ENCODE measurements at places on chromosomes 6 and 20.

GRCh38 chr6:170018936-170019817, 267.8 kb downstream of the ERMARD start:
- DNase-seq = no peak

DNA sequence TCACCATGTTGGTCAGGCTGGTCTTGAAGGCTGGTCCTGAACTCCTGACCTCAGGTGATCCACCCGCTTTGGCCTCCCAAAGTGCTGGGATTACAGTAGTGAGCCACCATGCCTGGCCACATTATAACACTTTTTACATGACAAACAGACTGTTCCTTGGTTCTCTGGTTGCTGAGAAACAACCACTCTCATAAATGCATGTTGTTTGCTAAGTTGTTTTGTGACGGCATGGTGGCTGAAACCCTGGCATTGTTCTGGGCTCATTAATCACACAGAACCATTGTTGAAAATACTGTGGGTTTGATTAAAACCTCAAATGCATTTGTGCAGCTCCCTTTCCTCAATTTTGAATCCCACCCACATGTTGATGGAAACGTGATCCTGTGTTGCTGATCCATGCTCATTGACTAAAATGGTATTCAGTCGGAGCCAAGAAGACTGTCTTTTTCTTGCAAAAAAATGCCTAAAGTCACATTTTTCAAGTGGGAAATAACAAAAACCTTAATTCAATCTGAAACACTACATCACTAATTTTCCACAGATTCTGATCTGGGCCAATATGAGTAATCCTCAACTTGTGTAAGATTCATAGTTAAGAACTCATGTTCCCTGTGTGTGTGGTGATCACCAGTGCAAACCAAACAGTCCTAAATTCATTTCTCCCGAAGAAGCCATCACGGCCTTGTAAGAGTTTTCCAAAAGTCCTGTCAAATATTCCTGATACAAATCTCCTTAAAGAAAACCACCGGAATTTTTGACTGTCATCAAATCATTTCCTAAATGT, 132.8 kb downstream of the FNDC1 start:
- DNase-seq = no peak

GRCh38 chr20:51326201-51326819, 216.2 kb downstream of the NFATC2 start:
- no peak for DNase-seq

DNA sequence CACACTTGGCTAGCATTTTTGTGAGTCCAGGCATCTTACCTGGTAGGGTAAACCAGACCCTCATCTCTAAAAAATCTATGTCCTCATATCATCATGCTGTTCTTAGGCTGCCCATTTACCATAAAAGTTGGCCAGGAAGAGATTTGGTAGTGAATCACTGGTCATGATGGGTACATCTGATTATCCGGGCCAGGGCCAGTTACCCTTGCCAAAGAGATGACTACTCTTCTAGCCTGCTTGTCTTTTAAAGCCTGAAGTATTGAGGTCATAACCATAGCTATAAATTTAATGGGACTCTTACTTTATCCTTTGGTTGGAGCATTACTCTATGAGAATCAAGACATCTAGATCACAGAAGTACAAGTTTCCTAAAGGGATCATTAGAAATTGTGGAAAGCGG, 276.8 kb downstream of the TENT5A start:
- DNase-seq = no peak

GRCh38 chr6:3882866-3883265, 33.7 kb downstream of the FAM50B start:
- DNase-seq = no peak

- no peak for DNase-seq
Observed at GRCh38 chr6:57108691-57109090, 18.7 kb downstream of the ZNF451 start.

- DNase-seq = no peak
Observed at GRCh38 chr6:53922539-53922981, 127.8 kb downstream of the LRRC1 start.

DNA sequence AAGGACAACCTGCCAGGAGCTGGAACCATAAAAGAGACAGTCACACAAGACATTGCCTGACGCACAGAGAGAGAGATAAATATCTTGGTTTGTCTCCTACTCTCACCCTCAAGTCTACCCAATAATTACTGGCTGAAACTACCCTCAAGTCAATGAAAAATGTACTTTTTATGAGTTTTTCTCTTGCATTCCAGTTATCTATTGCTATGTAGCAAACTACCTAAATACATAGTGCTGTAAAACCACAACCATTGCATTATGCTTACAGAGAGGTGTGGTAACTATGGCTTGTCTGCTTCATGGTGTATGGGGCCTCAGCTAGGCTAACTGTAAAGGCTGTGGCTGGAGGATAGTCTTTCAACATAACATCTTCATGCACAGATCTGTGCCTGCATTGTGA, 247.8 kb downstream of the HAO1 start:
- DNase-seq = no peak

- no peak for DNase-seq
Observed at GRCh38 chr6:169899481-169900145, 148.2 kb downstream of the ERMARD start.

GRCh38 chr6:147755999-147756398, 247.5 kb downstream of the SAMD5 start:
- no peak for DNase-seq

GRCh38 chr20:52236292-52236691, 44.7 kb upstream of the ZFP64 start:
- no peak for DNase-seq

GRCh38 chr6:67642582-67642981, 992.5 kb upstream of the ADGRB3 start:
- DNase-seq = no peak

DNA sequence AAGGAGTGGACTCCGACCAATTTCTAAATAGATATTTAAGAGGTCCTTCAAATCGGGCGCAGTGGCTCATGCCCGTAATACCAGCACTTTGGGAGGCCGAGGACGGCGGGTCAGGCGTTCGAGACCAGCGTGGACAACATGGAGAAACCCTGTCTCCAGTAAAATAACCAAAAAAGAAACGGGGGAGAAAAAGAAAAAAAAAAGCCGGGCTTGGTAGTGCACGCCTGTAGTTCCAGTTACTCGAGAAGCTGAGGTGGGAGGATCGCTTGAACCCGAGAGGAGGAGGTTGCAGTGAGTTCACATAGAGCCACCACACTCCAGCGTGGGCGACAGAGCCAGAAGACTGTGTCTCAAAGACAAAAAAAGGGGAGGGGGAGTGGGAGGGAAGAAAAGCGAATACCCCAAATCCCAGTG, 53.3 kb upstream of the HFE start:
- no peak for DNase-seq

DNA sequence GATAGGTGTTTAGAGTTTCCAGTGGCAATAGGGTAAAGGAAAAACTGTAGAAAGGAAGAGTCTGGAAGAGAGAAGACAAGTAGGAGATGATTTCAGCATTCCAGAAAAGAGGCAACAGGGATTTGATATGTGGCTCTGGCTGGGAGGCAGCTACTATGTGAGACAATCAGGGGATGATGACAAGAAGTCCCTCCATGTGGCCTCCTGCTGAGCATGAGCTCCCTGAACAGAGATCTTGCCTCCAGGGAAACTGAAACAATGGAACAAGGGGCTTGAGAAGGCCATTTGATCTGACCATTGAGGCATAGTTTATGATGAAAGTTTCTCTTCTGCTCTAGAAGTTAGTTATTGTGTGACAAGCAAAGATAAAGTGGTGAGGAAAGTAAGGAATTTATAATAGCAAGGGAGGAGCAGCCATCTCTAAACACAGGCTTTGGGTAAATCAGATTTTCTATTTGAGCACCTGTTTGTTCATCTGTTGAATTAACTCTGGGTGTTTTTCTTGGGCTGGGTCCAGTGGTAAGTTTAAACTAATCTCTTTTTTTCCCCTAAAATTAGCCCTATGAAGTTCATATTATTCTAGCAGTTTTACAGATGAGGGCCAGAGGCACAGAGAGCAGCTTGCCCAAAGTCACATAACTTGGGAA, 3.0 kb upstream of the GPX5 start:
- DNase-seq = no peak

GRCh38 chr20:57198132-57199072, 68.0 kb downstream of the BMP7 start:
- DNase-seq = no peak

GRCh38 chr6:131948692-131949619, 2.2 kb downstream of the CCN2 start:
- no peak for DNase-seq

DNA sequence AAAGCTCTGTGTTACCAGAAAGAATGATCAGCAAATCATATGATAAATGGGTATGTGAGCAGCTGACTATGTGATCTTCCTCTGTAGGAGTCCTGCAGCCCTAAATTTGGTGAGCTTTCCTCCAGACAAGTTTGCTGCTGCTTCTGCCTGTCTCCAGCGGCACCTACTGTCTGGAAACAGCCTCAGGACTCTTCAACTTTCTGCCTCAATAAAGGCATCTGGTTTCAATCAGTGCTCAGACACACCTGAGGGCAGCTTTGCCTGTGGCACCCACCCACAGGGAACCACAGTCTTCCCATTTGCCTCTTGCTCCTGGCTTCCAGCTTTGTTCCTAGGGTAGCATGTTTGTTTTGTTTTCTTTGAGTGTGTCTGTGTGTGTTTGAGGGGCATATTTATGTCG, 727.9 kb upstream of the MAN1A1 start:
- no peak for DNase-seq

- DNase-seq = no peak
Observed at GRCh38 chr6:62775427-62776022, 435.7 kb upstream of the FKBP1C start.

DNA sequence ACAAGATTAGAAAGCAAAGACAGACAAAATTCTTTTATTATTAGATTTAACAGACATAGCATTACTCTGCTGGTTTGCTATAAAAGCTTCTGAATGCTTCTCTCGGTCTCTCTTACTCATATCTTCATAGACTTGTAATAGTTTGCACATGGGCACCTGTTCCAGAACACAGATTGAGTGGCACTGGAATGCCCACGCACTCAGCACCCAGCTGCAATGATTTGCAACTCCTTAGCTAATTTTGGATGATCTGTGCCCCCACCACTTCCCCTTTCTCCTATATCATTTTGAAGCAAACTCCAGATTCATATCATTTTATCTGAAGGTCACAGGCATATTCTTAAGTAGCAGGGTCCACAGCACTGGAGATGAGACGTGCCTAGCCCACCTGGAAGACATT, 148.8 kb downstream of the CFAP61 start:
- DNase-seq = no peak

DNA sequence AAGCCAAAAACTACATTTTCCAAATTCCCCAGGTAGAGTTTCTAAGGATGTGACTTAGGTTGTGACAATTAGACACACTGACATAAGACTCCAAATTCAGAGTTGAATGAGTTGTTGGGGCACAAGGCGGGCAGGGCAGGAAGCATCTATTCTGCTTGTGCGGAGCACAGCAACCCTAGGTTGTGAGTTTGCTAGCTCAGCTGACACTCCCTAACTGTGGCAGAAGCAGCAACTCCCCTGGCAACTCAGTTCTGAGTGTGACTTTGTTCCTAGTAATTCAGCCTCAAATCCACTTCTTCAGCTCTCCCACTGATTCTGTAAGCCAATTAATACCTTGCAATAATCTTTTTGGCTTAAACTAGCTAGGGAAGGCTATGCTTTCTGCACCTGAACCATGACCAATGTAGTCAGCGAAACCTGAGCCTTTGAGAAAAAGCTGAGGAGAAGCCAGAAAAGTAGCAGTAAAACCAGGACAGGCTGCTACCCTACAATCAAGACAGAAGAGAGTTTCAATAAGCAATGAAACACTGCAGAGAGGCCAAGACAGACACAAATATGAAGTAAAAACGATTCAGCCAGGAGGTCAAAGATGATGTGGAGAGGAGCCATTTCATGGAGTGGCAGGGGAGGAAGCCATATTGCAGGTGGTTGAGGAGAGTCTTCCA, 30.0 kb upstream of the PAQR8 start:
- peak; percentile 13 for DNase-seq

DNA sequence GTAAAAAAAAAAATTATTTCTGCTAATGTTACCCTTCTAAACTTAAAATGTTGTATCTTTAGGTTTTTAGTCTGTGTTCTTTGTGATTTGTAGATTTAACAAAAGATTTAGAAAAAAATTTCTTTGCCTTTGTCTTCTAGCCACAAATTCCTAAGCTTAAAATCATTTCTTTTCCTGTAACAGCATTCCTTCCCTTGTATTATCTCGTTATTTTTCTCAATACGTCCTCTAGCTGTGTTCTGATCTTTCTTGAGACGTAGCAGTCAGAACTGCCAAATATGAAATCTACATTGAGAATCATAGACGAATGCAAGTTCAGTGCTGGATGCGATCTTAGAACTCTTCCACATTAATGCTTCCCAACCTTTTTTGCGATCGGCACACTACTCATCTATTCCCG, 283.1 kb downstream of the UTRN start:
- DNase-seq = no peak

- DNase-seq = no peak
Observed at GRCh38 chr6:153090241-153090930, 40.7 kb downstream of the RGS17 start.

DNA sequence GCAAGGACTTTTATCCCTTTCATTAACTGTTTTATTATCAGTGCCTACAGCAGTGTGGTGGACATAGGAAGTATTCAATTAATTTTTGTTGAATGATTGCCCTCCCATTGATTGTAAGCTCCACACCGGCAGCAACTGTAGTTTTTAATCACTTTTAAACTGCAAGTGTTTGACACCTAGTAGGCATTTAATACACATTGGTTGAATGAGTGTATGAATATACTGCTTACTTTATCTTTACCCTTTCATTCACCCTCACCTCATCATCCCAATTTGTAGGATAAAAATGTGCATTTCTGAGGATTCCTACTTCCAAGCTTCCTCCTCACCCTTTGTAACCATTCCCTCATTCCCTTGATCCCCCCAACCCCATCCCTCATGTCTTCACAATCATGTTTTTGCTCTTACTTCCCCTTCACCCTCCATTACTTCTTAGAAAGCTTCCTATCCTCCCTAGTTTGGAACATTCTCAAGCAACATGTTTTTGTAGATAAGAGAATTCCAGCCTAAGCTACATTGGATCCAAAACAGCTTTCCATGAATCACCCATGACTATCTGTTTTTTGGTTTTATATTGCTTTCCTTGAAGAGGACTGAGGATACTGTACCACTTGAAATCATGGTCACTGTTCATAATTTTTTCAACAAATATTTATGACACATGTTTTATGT, 955 bp upstream of the SLC26A8 start:
- DNase-seq = no peak

- no peak for DNase-seq
Observed at GRCh38 chr6:119322034-119322433, 27.5 kb downstream of the MAN1A1 start.

GRCh38 chr20:51259455-51259854, 236.5 kb upstream of the KCNG1 start:
- DNase-seq = no peak

DNA sequence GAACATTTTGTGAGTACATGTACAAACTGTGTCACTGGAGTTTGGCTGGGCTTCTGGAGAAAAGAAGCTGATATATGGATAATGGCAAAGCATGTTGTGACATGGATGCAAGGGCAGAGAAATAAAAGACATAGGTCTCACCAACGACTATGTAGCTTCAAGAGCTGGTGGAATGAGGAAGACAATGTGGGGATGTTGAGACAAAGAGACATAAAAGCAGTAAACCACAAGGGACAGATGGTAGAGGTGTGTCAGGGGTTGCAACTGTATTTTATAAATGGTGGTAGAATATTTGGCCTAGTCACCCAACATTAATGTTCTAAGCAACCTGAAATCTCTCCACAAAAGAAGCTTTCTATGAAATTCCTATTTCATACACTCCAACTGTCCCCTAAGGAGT, 199.0 kb downstream of the KCNQ5 start:
- no peak for DNase-seq

- no peak for DNase-seq
Observed at GRCh38 chr6:25341923-25342619, 62.9 kb downstream of the CARMIL1 start.

All from CD4-positive, alpha-beta T cell treated with Interleukin-4 for 4 hours (primary cell).